Activated CD8-positive, alpha-beta memory T cell treated with anti-CD3 and anti-CD28 coated beads, Interleukin-2, amount 10 ng/mL, durations not matched to agents 7 days and 5 days (primary cell): ENCODE measurements at places on chromosomes 6 and 20. TPM values are rescaled to one million over a fixed set of nuclear protein-coding genes. Genes with fewer than 3 reads are reported as not detected.

DNA sequence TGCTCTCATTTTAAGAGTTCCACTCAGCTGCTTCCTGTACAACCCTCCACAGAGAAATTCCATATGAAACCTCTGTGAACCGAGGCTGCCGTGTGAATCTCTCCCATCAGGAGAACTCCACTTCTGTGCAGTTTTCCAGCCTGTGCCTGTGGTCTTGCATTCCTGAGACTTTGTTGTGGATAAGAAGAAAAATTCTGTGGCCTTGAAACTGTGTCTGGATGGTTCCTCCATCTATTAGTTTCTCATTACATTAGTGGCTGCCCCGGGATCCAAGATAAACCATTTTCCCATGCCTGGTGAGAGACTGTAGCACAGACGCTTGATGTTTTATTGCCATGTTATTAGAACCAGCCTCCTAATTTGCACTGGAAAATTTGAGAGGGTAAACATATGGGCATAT is 40.8 kb upstream of the TIAM2 start:
- H3K4me1 ChIP-seq: peaks cover 22% of the 10 kb centered on the region
- no peak for DNase-seq
- no peaks in the 10 kb centered on the region for H3K27me3 ChIP-seq
- H3K4me3 ChIP-seq: no peak overlapping the region
- no peak overlapping the region for H3K27ac ChIP-seq

- no peaks in the 10 kb centered on the region for H3K36me3 ChIP-seq
- peaks cover 9% of the 10 kb centered on the region for H3K4me1 ChIP-seq
These were observed 30.8 kb downstream of the FBXO5 start for GRCh38 chr6:152952045-152952444.

SLC44A4 gene
- total RNA-seq: not detected

DNA sequence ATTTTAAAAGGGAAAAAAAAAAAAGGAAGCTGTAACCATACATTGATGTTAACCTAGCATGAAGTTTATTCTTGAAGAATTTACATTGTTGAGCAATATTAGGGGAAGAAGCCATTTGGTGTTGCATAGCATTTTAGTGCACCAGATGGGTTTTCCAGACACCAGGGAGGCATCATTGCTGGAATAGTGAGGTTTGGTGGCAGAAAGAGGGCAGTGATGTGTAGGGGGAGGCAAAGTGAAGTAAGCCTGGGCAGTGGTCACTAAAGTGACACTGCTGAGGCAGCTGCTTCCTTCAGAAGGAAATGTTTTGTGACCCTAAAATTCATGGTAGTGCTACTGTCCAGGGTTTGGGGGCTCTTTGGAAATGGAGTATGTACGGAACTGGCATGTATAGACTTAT is 2.6 kb downstream of the TOMM6 start:
- H3K4me3 ChIP-seq: no peak overlapping the region
- peaks cover 31% of the 10 kb centered on the region for H3K36me3 ChIP-seq
- peaks cover 25% of the 10 kb centered on the region for H3K4me1 ChIP-seq
- H3K27me3 ChIP-seq: no peaks in the 10 kb centered on the region
